ENCODE measurements at places on chromosomes 6 and 20.
A peak's percentile ranks its signal among the peaks of the same experiment; 100 is the strongest.

GRCh38 chr6:104256646-104257045 lies 603.1 kb downstream of the HACE1 start:
- DNase-seq: no peak

DNA sequence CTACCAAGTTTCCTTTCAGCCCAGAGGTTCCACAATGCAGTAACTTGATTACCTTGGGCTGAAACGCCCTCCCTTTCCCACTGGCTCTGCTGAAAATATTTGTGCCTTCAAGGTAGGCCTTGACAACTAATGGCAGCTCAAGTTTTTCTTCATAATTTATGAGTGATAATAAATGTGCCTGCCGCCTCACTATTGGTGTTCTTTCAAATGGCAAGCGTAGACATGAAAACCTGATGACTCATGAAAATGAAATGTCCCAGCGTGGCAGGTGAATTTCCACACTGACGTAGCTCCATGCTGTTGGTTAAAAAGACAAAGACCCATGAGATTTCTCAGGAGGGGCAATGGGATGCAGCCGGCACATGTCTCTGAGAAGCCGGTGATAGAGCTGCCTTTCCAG lies 107.2 kb upstream of the GGTLC1 start:
- DNase-seq: no peak

- DNase-seq: no peak
These were observed 62.7 kb upstream of the SYNDIG1 start for GRCh38 chr20:24406750-24407149.

DNA sequence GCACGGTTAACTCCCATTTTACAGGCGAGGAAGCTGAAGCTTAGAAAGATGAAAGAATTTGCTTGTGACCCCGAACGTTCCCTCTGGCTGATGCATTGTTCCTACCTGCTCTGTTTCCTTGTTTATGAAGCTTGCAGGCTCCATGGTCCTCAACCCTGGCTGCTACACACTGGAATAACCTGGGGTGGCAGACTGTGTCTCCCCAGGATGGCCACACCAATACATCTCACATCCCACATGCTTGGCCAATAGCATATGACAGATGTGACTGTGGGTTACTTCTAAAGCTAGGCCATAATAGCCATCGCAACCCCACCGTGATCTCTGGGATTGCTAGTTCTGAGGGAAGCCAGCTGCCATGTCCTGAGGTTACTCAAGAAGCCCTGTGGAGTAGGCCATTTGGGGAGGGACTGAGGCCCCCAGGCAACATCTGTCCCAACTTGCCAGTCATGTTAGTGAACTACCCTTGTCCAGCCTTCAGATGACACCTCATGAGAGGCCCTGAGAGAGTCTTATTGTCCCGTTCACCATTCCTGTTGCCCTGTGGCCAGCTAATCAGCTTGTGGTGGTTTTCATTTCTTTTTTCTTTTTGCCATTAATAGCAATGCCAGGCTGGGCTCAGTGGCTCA lies 6.7 kb upstream of the FAM110A start:
- no peak for DNase-seq

- no peak for DNase-seq
These were observed 27.1 kb upstream of the FAM83C start for GRCh38 chr20:35319192-35319870.

GRCh38 chr6:38933426-38933825 lies 115.2 kb upstream of the GLP1R start:
- DNase-seq: peak; percentile 14

DNA sequence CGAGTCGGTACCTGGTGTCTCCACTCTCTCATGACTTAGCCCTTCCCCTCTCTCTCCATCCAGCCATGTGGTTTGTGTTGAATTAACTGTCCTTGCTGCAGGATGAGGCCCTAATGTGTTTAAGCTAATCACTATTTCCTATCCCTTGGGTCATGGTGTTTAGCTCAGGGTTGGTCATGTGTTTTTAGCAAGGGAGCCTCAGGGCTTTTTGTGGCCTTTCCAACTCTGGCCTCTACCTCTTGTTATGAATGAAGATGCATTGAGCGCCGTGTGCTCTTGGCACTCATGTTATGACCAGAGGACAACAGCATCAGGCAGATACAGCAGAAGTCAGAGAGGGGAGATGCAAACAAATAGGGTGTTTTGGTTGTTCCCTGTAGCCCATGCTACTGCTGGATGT lies 674.2 kb upstream of the FLRT3 start:
- DNase-seq: no peak

- no peak for DNase-seq
These were observed 616.7 kb downstream of the PHF3 start for GRCh38 chr6:64252256-64252655.

- no peak for DNase-seq
These were observed 325.5 kb upstream of the CITED2 start for GRCh38 chr6:139699911-139700310.

GRCh38 chr20:54350415-54350814 lies 125.0 kb upstream of the DOK5 start:
- DNase-seq: no peak

- no peak for DNase-seq
These were observed 48.7 kb downstream of the ADAT2 start for GRCh38 chr6:143401636-143402370.

DNA sequence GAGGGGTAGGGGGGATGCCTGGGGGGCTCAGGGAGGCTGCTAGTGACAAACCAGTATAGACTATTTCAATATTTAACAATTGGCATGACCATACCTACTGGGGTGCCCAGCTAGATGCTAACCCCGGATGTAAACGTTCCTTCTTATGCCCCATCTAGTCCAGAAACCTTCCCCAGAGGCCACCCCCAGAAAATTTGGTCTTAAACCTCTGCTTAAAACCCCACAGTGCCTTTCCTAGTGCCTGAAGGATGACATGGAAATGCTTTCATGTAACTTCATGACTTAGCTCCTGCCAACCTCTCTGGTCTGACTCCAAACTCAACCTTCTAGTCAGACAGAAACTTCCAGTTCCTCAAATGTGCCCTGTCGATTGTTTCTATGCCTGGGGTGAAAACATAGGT lies 52.0 kb downstream of the JPH2 start:
- no peak for DNase-seq

DNA sequence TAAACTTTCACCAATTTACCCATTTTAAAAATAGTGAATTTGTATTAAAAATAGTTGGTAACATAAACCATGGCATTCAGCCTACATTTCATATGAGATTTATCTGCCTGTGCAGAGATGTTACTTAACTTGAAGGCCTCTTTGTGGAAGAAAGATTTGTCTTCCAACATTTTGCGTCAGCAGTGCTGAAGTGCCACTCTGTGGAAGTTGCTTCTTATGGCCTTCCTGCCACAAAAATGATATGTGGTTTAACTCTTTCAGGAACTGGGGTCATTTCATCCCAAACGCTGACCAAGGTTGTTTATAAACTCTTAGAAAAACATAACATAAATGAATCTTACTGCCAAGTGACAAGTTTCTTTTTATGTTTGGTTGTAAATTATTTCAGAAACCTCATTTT lies 246.8 kb downstream of the ARID1B start:
- no peak for DNase-seq

- DNase-seq: no peak
These were observed 293.7 kb downstream of the PLCB1 start for GRCh38 chr20:8425802-8426201.

DNA sequence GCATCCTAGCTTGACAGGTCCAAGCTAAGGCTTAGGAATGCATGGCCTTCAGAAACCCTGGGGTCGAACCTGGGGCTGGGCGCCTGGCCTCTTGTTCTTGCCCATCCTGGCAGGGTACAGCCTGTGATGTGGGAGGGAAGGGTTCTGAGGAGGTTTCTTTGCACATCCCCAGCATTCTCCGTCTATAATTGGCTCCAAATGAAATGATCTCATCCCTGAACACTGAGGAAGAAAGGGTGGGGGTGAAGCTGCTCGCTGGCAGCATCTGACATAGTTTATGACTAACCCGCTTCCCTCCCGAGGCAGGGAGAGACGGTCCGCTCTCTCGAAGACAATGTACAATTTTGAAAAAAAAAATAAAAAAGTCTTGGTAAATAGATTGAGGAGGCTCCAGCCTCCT lies 67.1 kb upstream of the ZNFX1 start:
- peak; percentile 74 for DNase-seq

GRCh38 chr6:43836507-43837240 lies 66.7 kb downstream of the VEGFA start:
- DNase-seq: no peak

DNA sequence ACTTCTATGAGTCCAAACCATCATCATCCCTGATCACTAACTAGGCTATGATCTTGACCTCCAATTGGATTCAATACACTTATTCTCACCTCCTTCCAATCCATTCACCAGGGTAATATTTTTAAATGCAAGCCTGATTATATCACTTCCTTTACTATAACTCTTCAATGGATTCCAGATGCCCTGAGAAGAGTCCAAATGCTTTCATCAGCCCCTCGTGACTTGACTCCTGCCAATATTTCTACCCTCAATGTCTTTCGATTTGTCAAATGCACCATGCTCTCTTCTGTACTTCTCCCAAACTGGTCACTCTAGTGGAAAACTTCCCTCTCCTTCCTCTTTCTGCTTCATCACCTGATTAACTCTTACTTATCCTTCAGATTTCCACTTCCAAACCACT lies 70.8 kb downstream of the CD164 start:
- DNase-seq: no peak

DNA sequence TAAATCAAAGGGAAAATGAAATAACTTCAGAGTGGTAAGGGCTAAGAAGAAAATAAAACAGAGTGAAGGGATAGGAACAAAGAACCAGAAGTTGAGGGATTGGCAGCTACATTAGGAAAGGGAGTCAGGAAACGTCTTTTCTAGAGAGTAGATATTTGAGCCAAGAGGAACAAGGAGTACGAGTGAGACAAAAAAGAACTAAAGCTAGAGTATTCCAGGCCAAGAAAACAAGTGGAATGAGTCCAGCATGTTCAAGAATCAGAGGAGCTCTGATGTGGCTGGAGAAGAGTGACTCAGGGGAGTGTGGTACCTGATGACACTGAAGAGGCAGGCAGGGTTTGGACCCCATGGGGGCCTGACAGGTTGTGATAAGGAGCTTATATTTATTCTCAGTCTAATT lies 66.3 kb downstream of the CEP162 start:
- DNase-seq: no peak

- no peak for DNase-seq
These were observed 34.6 kb downstream of the CYP24A1 start for GRCh38 chr20:54139188-54139587.

DNA sequence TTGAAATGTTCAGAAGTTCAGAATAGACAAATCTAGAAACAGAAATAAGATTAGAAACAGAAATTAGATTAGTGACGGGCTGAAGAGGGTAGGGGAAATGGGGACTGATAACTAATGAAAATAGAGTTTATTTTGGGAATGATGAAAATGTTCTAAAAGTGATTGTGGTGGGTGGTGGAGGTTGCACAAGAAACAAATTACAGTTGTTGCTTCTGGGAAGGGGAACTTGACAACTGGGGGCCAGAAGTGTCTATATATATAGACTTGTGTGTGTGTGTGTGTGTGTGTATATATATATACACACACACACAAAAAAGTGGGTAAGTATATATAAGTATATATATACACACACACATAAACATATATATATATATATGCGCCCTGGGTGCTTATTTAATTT lies 86.5 kb upstream of the RREB1 start:
- DNase-seq: no peak

- no peak for DNase-seq
These were observed 157.0 kb upstream of the FAM83B start for GRCh38 chr6:54689620-54690019.

- DNase-seq: no peak
These were observed 24.1 kb downstream of the ALDH8A1 start for GRCh38 chr6:134925800-134926199.

DNA sequence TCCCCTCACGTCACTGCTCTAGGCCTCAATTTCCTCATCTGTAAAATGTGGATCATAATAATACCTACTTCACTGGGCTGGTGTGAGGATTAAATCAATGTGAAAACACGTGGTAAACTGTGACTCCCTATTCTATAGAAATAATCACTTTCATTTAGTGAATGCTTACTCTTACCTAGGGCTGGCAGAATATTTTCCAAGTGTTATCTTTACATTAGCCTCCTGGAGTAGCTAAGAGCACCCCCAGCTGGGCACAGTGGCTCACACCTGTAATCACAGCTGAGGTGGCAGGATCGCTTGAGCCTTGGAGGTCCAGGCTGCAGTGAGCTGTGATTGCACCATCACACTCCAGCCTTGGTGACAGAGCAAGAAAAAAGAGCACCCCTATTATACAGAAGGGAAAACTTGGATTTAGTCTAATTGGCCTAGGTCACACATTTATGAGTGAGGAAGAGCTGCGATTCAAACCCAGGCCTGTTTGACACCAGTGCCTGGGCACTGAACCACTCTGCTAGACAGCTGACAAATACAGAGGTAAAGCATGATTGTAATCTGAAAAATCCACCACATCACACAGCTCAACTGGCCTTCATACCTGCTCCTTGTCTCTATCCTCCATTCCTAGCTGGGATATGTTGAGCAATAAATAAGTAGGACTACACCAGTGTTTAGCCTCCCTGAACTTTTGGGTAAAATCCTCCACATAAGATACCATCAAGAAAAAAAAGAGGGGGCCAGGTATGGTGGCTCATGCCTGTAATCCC lies 1.4 kb upstream of the SNTA1 start:
- DNase-seq: peak; percentile 7

GRCh38 chr6:106473812-106474211 lies 113.3 kb downstream of the CRYBG1 start:
- no peak for DNase-seq

- DNase-seq: no peak
These were observed 17.5 kb downstream of the RBM38 start for GRCh38 chr20:57408536-57409233.

DNA sequence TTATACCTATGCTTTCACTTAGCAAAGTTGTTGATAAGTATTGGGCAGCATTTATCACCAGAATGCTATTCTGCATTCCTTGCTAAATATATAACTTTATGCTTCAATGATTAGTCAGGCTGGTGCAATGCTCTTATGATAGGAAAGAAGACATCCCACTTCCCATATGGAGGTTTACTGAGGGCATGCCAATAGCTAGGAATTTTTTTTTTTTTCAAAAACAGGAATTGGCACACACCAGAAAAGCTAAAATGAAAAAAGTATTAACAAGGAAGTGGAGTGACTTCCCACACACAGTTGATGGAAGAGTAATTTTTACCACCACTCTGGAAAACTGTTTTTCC lies 90.8 kb downstream of the FRK start:
- DNase-seq: no peak

DNA sequence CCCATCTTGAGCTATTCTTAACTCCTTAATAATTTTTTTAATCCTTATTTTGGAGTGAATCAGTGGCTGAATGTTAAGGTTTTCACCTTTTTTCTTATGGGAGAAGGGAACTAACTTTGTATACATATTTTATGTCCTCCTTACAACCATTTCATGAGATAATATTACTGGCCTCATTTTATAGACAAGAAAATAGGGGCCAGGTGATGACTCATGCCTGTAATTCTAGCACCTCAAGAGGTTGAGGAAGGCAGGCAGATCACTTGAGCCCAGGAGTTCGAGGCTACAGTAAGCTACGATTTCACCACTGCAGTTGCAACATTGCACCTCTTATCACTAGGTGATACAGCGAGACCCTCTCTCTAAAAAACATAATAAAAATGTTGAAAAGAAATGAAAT lies 128.7 kb downstream of the TMEM242 start:
- no peak for DNase-seq

GRCh38 chr6:12163744-12164507 lies 126.2 kb upstream of the EDN1 start:
- no peak for DNase-seq
